Lung microvascular endothelial cell (primary cell): ENCODE measurements at places on chromosomes 6 and 20. TPM values are rescaled to one million over a fixed set of nuclear protein-coding genes. Genes with fewer than 3 reads are reported as not detected.

The RFX6 gene
- not detected in 2 replicates for total RNA-seq

GRCh38 chr6:26019261-26019830, 56.7 kb downstream of the TRIM38 start:
- no peak for DNase-seq

- DNase-seq = no peak
Observed at GRCh38 chr6:5552243-5552642, 290.9 kb downstream of the FARS2 start.

- DNase-seq = no peak
Observed at GRCh38 chr20:41983159-41983558, 365.0 kb upstream of the CHD6 start.

- no peak for DNase-seq
Observed at GRCh38 chr6:143139239-143139784, 78.6 kb downstream of the AIG1 start.

DNA sequence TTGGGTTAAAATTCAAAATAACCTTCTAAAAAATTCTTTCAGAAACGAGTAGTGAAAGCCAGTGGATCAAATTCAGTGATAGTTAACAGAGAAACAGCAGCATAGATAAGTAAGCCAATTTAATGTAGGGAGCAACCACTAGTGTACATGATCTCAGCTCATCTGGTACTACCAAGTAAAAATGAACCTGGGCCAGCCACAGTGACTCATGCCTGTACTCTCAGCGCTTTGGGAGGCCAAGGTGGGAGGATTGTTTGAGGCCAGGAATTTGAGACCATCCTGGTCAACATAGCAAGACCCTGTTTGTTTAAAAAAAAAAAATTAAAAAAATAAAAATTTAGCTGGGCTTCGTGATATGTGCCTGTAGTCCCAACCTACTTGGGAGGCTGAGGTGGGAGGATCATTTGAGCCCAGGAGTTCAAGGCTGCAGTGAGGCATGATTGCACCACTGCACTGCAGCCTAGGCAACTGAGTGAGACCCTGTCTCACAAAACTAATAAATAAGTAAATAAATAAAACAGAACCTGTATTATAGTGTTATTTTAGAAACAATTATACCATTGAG, 32.4 kb downstream of the CBFA2T2 start:
- no peak for DNase-seq

The CST2 gene
- total RNA-seq = not detected in 2 replicates

GRCh38 chr6:130864344-130864743, 37.1 kb downstream of the SMLR1 start:
- no peak for DNase-seq

DNA sequence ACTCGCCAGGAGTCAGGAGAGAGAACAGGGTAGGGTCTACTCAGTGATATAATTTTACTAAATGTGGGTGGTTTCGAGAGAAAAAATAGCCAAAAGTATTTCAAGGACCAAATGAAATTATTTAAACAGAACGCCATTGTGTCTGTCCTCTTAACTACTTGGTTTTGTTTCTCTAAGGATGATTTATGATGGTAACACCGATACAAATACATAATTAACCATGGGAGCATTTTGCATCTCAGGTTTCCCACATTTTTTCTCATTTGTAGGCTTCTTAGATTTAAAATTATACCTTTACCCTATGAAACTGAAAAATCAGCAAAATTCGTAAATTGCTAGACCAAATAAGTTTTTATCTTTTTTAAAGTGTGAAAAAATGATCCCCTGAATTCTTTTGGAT, 188.2 kb downstream of the ZFP64 start:
- DNase-seq = no peak

GRCh38 chr20:47305667-47306066, 50.8 kb downstream of the ZMYND8 start:
- no peak for DNase-seq

DNA sequence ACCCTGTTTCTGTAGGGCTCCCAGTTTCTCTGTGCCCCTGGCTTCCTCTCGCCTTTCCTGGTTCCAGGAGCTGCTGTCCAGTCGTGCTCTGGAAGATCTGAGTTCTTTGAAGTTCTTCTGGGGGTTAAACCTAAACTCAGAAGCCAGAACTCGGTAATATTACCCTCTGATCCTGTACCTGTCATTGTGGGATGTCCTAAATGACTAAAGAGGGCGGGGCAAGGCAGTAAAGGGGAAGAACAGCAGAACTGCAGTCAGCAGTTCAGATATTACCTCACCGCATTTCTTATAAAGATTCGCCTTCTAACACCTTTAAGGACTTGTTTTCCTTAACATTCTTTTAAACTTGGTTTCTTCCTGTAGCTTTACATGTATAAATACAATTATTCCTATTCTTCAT, 63.9 kb downstream of the FAM120B start:
- no peak for DNase-seq

GRCh38 chr6:4776493-4777393, 539 bp downstream of the CDYL start:
- DNase-seq = peak; percentile 69

The PFDN4 gene
- 57.5 and 80.9 TPM in 2 replicates for total RNA-seq

DNA sequence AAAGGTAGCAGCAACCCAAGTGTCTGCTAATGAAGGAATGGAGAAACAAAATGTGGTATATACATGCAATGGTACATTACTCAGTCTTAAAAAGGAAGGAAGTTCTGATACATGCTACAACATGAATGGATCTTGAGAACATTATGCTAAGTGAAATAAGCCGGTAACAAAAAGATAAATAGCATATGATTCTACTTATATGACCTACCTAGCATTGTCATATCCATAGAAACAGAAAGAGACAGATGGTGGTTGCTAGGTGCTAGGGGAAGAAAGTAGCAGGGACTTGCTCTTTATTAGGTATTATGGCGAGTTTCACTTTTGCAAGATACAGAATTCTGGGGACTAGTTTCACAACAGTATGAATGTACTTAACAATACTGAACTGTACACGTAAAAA, 46.6 kb downstream of the UBR2 start:
- no peak for DNase-seq

DNA sequence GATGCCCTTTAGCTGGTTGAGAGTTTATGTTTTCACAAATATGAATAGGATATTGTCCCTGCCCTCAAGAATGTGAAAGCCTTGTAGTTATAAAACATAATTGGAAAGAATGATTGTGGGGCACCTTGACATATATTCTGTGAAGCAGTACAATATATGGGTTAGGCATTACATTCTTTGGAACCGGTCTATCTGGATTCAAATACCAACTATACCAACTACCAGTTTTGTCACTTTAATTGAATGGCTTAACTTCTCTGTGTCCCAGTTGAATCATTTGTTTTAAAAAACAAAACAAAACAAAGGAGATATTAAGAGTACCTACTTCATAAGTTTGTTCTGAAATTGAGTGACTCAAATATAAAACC, 146.5 kb downstream of the TBC1D32 start:
- DNase-seq = no peak

DNA sequence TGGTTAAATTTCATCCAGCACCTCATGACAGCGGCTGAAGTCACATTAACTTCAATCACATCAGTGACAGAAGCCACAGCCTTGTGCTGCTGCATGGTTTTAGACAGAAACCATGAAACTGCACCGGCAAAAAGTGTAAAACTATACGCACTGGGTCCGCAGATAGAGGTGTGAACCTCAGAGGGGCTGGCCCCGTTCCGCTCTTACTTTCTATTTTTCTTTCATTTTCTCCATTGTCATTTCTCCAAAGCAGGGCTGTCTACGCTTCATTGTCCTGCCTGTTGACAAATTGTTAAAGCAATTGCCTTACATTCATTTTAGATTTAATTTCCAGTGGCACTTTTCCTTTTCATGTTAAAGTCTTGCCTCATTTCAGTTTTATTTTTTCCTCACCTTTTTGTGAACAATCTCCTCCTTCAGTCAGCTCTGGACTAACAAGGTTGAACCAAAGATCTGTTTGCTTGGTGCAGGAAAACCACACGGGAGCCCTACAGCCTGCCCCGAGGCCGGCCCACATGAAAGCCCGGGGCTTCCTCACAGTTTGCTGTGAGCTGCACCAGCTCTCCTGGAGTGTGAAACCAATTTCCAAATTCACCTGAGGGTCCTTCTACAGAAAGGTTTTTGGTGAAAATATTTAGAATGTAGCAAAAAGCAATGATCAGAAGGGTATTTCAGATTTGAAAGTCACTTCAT, 63.7 kb downstream of the PRR18 start:
- DNase-seq = no peak

DNA sequence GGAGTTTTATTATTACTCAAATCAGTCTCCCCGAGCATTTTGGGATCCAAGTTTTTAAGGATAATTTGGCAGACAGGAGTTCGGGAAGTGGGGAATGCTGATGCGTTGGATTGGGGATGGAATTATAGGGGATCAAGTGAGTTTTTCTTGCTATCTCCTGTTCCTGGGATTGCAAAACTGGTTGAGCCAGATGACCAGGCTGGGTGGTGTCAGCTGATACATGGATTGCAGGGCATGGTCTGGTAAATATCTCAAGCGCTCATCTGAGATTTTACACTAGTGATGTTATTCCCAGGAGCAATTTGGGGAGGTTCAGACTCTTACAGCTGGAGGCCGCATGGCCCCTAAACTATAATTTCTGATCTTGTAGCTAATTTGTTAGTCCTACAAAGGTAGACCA, 54.7 kb downstream of the ENPP1 start:
- DNase-seq = no peak

DNA sequence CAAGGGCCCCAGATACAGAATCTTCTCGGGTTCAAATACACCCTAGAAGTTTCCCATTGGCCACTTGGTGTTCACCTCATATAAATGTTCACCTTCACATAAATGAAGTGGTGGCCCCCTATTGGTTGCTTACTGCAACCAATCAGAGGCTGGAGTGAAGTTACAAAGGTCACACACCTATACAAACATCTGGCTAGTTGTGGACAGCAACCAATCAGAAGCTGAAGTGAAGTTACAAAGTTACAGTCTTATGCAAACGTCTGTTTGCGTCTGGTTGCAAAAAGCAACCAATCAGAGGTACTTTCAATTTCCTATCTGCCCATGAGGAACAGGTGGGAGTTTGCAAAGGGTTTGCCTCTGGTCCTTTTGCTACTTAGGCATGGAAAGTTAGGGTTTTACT, 206.5 kb upstream of the BMP2 start:
- DNase-seq = no peak

DNA sequence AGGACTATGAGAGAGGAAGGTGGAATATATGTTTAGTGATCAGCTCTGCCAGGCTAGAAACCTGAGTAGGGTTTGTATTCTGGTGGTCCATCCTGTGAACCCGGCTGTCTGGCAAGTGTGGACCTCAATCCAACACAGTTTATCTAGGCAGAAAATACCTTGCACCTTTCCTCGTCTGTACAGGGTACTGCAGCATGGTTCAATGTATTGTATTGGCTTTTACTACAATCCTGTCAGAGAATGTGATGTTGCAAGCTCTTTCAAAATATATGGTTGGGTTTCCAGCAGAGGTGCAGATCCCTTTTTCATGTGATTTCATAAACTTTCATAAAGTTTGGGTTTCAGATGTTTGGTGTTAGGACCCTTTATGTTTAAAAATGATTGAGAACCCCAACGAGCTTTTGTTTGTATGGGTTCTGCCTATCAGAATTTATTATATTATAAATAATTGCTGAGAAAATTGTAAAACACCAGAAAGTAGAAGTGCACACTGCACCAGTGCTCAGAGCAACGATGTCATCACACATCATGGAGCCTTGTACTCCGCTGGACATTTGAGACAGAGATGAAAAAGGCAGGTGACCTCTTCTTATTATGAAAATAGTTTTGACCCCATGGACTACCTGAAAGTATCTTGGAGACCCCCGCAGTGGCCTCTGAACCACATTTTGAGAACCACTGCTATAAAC, 106.6 kb downstream of the RTN4IP1 start:
- DNase-seq = no peak

- DNase-seq = peak; percentile 61
Observed at GRCh38 chr6:5497896-5498578, 236.7 kb downstream of the FARS2 start.

DNA sequence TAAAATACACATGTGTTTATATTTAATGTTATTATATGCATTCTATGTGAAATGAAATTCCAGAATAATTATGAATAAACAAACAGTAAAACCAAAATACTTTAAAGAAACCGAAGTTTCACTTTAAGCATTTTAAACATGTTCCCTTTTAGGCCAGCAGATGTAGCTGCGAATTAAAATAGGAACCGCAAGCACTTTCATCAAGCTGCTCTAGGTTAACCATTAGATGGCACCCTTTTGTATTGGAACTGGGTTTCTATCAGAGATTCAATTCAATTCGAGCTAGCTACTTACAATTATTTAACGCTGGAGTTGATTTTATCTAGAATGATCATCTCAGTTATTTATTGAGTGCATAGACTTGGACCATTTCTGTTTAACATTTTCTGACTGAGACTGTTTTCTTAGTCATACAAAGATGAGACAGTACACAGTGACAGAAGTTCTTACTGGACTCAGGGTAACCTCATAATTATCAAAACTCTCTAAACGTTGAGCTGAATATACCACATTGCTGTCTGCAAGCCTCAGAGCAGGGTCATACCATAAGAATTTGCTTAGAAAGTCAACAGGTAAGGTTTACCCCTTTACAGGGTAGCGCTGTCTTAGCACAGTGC, 8.5 kb downstream of the TMEM242 start:
- DNase-seq = peak; percentile 85

The OR12D3 gene
- not detected in 2 replicates for total RNA-seq

DNA sequence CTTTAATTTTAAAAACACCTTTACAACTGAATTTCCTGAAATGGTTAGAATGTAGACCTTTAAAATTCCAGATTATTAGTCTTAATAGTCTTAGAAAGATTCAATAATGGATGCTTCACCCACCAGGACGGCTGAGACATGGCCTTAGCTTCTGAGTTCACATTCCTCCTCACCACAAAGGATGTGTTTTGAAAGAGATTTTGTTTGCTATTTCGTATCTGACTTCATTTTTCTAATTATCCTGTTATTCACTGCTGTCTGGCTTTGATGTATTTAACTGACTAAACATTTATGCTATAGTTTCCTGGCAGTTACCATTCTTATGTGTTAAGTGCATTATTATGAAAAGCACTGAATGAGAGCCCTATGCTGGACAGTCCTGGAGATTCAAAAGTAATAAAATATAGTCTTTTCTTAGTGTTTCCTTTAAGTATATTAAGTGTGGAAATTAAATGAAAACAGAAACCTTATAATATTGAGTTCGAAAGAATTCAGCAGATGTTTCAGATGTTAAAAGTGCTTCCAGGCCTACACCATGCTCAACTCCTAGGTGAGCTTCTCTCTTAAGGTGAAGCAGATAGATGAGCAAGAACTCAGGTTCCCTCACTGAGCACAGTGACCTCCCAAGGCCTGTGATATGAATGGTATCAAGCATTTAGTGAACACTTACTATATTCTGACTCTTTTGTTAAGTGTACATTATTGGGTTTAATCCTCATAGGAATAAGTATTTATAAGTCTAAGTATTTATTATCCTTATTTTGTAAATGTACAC, 40.3 kb downstream of the MAP3K4 start:
- peak; percentile 80 for DNase-seq

The NEURL2 gene
- 2.2 and 3.0 TPM in 2 replicates for total RNA-seq

- no peak for DNase-seq
Observed at GRCh38 chr6:13729891-13730290, 18.3 kb upstream of the RANBP9 start.

GRCh38 chr6:15356937-15357336, 111.1 kb downstream of the JARID2 start:
- no peak for DNase-seq

The ME1 gene
- total RNA-seq = 2.2 and 6.5 TPM in 2 replicates

The DNMT3B gene
- total RNA-seq = 0.60 and 1.3 TPM in 2 replicates

- peak; percentile 16 for DNase-seq
Observed at GRCh38 chr6:54206510-54206909, 95.3 kb downstream of the MLIP start.
